ENCODE measurements at places on chromosomes 6 and 20.

- no peak for DNase-seq
These were observed 34.0 kb downstream of the RSPO4 start for GRCh38 chr20:967796-968742.

GRCh38 chr20:1309439-1309847 lies 19.5 kb downstream of the SDCBP2 start:
- no peak for DNase-seq

GRCh38 chr6:80544555-80544954 lies 438.1 kb downstream of the BCKDHB start:
- DNase-seq: no peak

DNA sequence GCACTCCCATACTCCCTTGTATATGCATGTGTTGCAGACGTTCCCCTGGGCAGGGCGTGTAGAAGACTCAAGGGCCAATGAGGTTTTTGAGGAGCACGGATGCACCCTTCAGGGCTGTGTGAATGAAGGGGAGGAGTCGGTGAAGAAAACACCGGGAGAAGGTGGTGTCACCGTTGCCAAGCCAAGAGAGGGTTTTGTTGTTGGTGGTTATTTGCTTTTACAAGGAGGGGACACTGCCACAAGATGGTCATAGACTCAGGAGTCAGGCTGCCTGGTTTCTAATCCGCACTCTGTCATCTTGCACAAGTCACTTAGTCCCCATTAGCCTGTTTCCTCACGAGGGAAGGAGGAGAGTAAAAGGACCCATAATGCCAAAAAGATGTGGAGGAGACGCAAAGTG lies 124.0 kb downstream of the PXDC1 start:
- DNase-seq: no peak

- DNase-seq: no peak
These were observed 155.2 kb upstream of the RSPO3 start for GRCh38 chr6:126963077-126963809.

DNA sequence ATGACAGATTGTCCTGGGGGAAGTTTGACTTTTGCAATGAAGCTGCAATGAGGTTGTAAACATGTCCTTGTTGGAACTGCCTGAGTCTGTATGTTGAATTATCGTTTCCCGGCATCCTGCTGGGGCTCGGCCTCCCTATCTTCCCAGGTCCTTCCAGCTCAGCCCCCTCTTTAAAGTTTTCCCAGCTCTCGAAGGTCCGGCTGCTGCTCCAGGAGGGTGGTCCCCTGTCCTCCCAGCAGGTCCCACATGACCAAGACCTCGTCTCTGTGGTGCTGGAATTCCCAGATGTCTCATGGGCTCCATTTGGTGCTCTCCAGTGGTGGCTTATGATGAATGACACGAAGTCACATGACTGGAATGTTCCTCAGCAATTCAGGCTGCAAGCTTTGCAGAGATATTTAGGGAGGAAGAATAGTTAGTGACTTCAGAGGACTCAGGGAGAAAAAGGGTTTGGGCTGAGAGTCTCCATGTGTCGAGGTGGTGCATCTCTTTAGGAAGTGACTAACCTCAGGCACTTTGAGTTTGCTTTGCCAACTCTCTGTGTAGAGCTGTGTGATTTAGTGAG lies 21.4 kb downstream of the SMOC2 start:
- DNase-seq: no peak

- DNase-seq: no peak
These were observed 37.9 kb downstream of the AGPAT4 start for GRCh38 chr6:161235776-161236633.

GRCh38 chr20:36573798-36574365 lies 485 bp downstream of the TGIF2 start:
- DNase-seq: no peak

- peak; percentile 48 for DNase-seq
These were observed 57.3 kb downstream of the LINC00237 start for GRCh38 chr20:21048841-21049273.

DNA sequence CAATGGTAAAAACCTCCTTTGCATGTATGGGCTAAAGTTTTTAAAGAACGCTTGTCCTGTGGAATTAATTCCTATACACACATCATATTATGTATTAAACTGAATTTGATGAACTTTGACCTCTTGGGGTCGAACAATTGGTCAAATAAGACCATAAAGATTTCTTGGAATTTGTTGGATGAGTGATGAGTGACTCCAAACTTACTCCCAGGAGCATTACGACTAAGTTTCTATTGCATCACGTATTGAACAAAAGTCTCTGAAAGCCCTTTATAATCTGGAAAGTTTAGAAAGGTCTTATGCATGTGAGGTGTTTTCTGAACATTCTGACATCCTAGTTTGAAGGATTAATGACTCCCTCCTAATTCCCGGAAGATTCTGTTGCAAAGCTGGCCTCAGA lies 126.9 kb upstream of the BMP5 start:
- DNase-seq: no peak

All from ACHN (cell line).